ENCODE measurements at places on chromosomes 4 and X. TPM values are rescaled to one million over a fixed set of nuclear protein-coding genes. Genes with fewer than 3 reads are reported as not detected.
A peak's percentile ranks its signal among the peaks of the same experiment; 100 is the strongest.

The RAB9B gene
- 1.3 TPM for polyA plus RNA-seq

The CCDC160 gene
- 0.43 TPM for polyA plus RNA-seq

The CXCL1 gene
- polyA plus RNA-seq: 37.7 TPM

The MAGEA2B gene
- not detected for polyA plus RNA-seq

DNA sequence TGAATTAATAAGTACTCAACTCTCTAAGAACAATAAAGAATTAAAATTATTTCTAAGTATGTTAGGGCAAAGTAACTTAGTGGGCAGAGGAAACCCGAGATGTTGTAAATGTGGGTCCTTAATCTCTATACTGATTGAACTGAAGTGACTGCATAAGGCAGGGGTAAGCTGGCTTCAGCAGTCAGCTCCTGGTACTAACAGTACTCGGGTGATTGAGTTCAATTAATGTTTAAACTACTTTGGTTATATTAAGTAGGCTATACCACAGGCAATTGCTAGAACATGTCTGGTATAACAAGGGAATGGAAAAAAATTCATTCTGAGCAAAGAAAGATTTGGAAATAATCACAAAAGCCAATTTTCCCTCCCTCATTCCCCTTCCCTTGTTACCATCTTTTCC lies 90.7 kb downstream of the LNX1 start:
- no peaks in the 10 kb centered on the region for H3K36me3 ChIP-seq
- no peak overlapping the region for H3K27ac ChIP-seq
- no peak overlapping the region for H3K4me3 ChIP-seq
- H3K4me1 ChIP-seq: no peaks in the 10 kb centered on the region
- H3K27me3 ChIP-seq: no peaks in the 10 kb centered on the region

- peaks cover 9% of the 10 kb centered on the region for H3K4me1 ChIP-seq
- DNase-seq: no peak
- no peaks in the 10 kb centered on the region for H3K36me3 ChIP-seq
- H3K27ac ChIP-seq: peak overlapping the region; percentile 44
- H3K27me3 ChIP-seq: no peaks in the 10 kb centered on the region
Observed at GRCh38 chrX:154734061-154734781, 16.7 kb downstream of the GAB3 start.

GRCh38 chr4:15965325-15965724 lies 2.4 kb upstream of the FGFBP2 start:
- H3K4me3 ChIP-seq: no peak overlapping the region
- no peaks in the 10 kb centered on the region for H3K36me3 ChIP-seq

- no peaks in the 10 kb centered on the region for H3K27me3 ChIP-seq
- H3K27ac ChIP-seq: no peak overlapping the region
- H3K36me3 ChIP-seq: no peaks in the 10 kb centered on the region
- no peak for DNase-seq
- no peak overlapping the region for H3K4me3 ChIP-seq
Observed at GRCh38 chr4:1626151-1626550, 58.0 kb downstream of the FAM53A start.

DNA sequence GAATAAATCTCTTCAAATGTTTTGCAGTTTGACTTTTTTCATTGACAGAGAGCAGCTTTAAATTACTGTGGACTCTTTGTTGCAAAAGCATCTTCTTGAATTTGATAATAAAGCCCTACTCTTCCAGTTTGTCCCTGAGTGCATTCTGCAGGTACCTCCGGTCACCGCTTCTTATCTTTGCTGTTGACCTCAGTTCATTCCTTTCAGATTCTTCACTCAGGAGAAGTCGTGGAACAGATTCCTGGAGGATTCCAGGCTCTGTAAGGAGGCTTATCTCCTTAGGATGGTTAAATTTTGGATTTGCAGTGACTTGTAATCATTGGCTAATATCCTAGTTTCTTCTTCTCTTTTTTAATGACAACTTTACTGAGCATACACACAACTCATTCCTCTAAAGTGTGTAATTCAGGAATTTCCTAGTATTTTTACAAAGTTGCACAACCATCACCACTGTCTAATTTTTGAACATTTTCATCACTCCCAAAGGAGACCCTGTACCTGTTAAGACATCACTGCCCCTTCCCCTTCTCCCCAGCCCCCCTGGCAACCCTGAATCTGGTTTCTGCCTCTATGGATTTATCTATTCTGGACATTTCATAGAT lies 22.0 kb downstream of the TBL1X start:
- H3K36me3 ChIP-seq: peaks cover 2% of the 10 kb centered on the region
- H3K4me1 ChIP-seq: peaks cover 7% of the 10 kb centered on the region
- no peak overlapping the region for H3K27ac ChIP-seq
- no peak overlapping the region for H3K4me3 ChIP-seq
- no peaks in the 10 kb centered on the region for H3K27me3 ChIP-seq

GRCh38 chr4:112735474-112735951 lies 98.6 kb downstream of the LARP7 start:
- no peak overlapping the region for H3K27ac ChIP-seq
- no peak overlapping the region for H3K4me3 ChIP-seq
- H3K36me3 ChIP-seq: no peaks in the 10 kb centered on the region
- H3K27me3 ChIP-seq: no peaks in the 10 kb centered on the region

- H3K27me3 ChIP-seq: no peaks in the 10 kb centered on the region
- no peak overlapping the region for H3K27ac ChIP-seq
- H3K4me1 ChIP-seq: no peaks in the 10 kb centered on the region
- no peak overlapping the region for H3K4me3 ChIP-seq
Observed at GRCh38 chr4:40511036-40511614, 118.5 kb downstream of the RBM47 start.

DNA sequence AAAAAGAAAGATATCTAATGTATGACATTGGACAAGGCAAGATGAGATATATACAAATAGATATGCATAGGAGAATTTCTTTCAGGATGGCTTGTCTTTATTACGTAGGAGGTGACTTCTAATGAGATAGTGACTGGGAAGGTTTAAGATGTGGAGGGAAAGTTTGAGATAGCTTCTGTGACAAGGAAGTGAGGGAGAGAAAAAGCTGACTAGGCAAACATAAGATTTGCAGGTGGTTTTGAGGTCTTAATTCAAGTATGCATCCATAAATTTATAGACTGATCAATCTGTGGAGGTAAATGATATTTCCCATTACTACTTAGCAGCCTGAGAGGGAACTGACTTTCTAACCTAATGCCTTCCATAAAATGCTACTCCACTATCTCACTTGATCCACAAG lies 29.0 kb upstream of the MAGEB18 start:
- no peak overlapping the region for H3K27ac ChIP-seq
- no peaks in the 10 kb centered on the region for H3K4me1 ChIP-seq
- H3K27me3 ChIP-seq: no peaks in the 10 kb centered on the region
- no peak for DNase-seq
- no peak overlapping the region for H3K4me3 ChIP-seq

DNA sequence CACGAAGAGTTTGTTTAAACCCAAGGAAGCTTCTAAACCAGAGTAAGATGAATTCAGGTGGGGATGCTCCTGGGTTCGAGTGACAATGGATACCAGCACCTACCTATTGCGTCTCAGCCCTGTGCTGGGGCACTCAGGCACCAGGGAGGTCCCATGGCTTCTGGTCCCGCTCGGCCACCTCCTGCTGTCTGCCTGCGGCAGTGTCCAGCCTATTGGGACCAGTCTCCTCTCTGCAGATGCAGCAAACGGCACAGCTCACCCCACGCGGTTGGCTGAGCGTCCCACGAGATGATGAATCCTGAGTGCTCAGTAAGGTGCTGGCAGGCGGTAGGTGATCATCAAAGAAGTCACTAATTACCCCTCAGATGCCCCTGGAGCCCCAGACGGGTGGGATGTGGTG lies 75.2 kb downstream of the ACOX3 start:
- peaks cover 7% of the 10 kb centered on the region for H3K36me3 ChIP-seq
- no peak overlapping the region for H3K27ac ChIP-seq
- H3K4me3 ChIP-seq: no peak overlapping the region

Measured in thymus (tissue), 14 donors.